ENCODE measurements at places on chromosomes 5 and 9.

GRCh38 chr5:104987074-104987473 is 1424.5 kb upstream of the NUDT12 start:
- no peak for DNase-seq

DNA sequence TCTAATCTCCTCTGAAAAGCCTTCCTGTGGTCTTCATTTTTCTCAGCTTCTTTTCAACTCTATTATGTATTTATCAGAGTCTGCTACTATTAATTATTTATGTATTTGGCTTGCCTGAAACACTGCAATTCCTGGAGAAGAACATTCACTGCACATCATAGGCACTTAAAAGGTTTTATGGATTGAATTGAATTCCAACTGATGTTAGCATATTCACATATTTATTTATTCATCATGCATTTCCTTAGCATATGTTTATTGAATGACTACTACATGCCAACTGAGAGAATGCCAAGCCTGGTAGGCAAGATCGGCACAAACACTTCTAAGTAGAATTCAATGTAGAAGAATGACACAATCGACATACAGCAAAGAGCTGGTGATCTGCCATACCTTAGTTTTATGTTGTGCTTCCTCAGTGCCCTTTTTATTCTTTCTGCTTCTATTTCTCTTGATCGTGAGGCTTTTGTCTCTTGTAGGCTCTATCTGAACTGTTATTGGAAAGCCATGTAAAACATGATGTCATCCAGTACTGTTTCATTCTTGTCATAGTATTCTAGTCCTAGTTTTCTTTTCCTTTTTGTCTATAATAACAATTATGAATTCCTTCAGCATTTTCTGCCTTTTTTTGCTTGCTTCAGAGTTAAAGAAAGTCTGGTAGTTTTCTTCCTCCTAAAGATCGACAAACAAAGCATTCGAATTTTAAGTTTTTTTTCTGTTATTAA is 454.2 kb downstream of the TLE4 start:
- DNase-seq = no peak

- no peak for DNase-seq
Measured at GRCh38 chr5:179195561-179196404, 135.6 kb downstream of the ZNF354C start.

- DNase-seq = no peak
Measured at GRCh38 chr9:72292256-72292682, 72.7 kb downstream of the ZFAND5 start.

DNA sequence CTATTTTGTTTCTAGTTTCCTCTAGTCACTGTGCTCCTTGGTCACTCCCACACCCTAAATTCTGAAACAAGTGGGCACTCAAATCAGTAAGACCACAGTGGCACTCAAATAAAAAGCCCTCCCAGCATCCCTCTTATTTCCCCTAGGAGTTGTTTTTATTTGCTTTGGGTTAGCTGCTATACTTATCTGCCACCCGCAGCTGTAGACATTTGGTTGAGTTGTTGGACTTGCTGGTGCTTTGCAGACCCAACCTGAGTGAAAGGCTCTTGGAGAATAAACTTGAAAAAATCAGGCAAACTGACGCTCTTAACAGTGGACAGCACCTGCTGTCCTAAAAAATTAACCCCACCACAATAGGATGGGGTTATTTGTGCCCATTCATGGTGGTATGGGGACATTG is 203.0 kb downstream of the SPATA31A6 start:
- no peak for DNase-seq

- no peak for DNase-seq
Measured at GRCh38 chr5:93307557-93307956, 273.5 kb downstream of the NR2F1-AS1 start.

Measured in type B pancreatic cell (in vitro differentiated cells).